ENCODE measurements at places on chromosomes 4 and X.
A peak's percentile ranks its signal among the peaks of the same experiment; 100 is the strongest.

DNA sequence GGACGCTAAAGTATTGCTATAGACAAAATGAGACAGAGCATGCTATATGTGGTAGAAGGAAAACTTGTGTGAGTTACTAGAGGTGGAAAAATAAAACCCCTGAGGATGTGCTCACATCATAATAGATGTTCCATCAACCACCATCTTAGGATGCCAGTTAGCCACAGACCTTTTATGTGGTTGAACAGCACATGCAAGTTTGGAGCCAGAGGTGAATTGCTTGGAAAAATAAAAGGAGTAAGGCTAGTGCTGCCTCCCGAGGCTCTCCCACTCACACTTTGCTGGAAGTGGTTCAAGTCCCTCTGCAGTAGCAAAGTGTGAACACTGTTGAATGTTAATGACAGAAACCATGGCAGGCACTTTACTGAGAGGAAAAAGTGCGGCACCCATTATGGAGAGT lies 39.4 kb upstream of the PPARGC1A start:
- DNase-seq = no peak

DNA sequence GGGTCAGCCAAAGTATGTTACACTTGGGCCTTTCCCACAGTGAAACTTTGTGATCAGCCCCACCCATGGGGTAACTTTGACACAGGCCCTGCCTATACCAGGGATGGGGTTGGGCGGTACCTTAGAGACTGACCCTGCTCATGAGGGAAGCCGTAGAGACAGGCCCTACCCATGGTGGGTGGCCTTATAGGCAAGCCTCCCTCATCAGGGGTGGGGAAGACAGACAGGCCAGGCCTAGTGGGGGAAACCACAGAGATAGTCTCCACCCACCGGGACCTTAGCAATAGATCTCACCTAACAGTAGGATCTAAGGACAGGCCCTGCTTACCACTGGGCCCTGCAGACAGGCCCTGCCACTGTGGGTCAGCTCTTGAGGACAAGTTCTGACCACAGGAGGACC lies 6.8 kb downstream of the PLP2 start:
- no peak for DNase-seq

DNA sequence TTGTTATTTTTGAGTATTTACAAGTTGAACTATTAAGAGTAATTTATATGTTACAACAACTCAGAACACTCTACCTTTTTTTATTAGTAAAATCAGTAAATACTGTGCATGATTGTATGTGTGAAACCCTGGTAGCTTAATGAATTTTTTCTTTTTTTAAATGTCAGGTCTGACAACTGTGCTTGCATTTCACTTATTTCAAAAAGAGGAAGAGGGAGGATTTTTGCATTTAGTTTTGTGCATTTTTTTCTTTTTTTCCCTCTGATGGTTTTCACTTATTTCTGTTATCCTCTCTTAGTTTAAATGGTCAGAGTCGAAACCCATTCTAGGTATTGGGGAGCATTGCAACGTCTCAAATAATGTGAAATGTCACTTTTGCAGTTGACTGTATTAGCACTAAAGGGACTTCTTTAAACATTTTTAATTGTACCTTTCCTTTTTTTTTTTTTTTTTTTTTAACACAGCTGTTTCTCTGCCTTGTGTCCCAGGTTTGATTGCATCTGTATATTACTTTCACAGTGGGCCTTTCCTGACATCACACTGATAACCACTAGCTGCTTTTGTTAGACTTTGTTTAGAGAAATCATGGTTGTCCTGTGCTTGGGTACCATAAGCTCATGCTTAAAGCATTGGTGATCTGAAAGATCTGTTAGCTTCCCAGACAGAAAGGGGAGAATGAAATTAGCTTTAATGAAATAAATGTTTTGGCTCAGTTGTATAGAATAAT lies 28.5 kb downstream of the MOB1B start:
- no peak for DNase-seq

DNA sequence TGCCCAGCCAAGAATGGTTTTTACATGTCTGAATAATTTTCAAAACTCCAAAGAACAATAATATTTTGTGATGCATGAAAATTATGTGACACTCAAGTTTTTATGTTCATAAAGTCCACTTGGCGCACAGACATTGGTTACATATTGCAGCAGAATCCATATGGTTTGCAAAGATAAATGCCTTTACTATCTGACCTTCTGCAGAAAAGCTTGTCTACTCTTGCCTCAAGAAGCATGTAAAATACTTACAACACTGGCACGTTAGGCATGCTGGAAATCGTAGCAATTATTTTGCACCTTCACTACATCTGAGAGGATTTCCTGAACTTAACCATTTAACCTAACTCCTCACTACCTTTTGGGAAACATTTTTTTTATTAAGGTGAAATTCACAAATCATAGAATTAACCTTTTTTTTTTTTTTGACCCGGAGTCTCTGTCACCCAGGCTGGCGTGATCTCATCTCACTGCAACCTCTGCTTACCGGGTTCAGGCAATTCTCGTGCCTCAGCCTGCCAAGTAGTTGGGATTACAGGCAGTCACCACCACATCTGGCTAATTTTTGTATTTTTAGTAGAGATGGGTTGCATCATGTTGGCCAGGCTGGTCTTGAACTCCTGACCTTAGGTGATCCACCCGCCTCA lies 3.5 kb upstream of the XG start:
- no peak for DNase-seq

- no peak for DNase-seq
Measured at GRCh38 chrX:1564750-1565683, 26.4 kb upstream of the AKAP17A start.

- no peak for DNase-seq
Measured at GRCh38 chr4:160235285-160235684, 1132.4 kb downstream of the RAPGEF2 start.

- no peak for DNase-seq
Measured at GRCh38 chr4:143623896-143624295, 76.6 kb downstream of the FREM3 start.

GRCh38 chr4:2180410-2180809 lies 61.5 kb downstream of the HAUS3 start:
- no peak for DNase-seq

- DNase-seq = no peak
Measured at GRCh38 chr4:10167201-10167600, 50.6 kb upstream of the WDR1 start.

- peak; percentile 41 for DNase-seq
Measured at GRCh38 chr4:22389240-22389870, 126.5 kb downstream of the ADGRA3 start.

- no peak for DNase-seq
Measured at GRCh38 chr4:10589321-10589720, 95.2 kb downstream of the CLNK start.

GRCh38 chr4:86963697-86964096 lies 28.9 kb downstream of the AFF1 start:
- no peak for DNase-seq

DNA sequence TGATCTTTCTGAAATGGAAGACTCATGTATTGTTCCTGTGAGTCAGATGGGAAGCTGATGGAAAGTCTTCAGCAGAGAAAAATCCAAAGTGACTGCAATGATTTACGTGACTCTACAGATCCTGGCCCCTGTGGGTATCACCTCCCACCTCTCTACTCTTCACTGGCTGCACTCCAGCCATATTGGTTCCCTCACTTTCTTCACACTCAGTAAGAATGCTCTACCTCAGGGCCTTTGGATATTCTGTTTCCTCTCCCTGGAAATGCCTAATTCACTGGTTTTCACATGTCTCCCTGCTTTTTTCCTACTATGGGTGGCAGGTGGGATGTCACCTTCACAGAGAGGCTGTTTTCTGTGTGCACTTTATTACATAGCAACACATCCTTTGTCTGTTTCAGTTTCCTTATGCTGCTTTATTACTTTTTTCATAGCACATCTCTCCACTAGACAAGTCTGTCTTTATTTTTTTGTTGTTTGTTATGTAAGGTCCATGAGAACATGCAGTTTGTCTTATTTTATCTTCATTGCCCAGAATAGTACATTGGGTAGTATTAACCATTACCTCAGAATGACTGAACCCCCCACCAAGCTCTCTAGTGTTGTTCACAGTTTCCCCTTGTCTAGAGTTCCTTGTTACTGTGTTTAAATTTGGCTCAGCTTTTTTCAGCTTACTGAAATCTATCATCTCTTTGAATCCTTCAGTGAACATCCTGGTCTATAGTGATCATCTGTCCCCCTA lies 57.6 kb upstream of the CLNK start:
- no peak for DNase-seq

GRCh38 chr4:185165605-185166063 lies 22.6 kb downstream of the SLC25A4 start:
- no peak for DNase-seq

GRCh38 chrX:56278692-56279091 lies 46.5 kb downstream of the KLF8 start:
- no peak for DNase-seq

- no peak for DNase-seq
Measured at GRCh38 chr4:24611575-24611974, 27.2 kb upstream of the DHX15 start.

DNA sequence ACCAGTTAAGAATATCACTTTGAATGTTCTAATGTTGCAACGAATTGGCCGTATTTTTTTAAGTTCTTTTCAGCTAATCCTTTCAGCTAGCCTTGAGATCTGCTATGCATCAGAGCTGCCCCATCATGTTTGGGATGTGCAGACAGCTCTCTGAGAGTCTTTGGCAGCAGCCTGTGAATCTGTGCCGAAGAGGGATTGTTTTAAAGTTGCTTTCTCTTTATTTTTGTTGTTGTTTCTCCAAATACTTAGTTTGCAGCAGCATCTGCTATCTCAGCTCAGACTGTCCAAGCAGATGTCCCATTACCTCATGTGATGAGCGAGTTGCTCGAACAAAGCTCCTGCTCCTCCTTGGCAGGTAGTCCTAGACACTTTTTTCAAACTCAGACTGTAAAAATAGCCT lies 1002.5 kb upstream of the INTU start:
- DNase-seq = no peak

DNA sequence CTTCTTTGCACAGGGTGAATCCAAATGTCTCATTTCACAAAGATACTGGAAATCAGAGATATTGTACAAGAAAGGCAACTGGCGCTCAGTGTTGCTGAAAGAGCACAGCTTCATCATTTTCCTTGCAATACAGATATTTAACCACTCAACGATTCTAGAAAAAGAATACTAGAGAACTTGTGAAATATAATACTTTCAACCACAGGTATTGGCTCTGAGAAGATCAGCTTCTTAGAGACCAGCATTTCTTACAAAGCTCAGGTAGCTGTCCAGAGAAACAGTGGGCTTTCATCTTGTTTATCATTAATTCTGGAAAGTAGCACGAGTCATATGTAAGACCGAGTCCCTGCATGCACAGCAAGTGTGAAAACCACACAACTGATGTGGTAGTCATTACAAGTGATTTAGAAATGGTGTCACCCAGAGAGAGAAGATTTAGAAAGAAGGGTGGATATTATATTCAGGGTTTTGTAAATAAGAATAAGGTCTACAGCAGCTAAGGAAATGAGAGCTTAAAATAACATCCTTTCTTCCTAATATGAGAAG lies 7.8 kb upstream of the PPARGC1A start:
- DNase-seq = no peak

- DNase-seq = no peak
Measured at GRCh38 chrX:96835660-96836289, 47.9 kb upstream of the RPA4 start.

- no peak for DNase-seq
Measured at GRCh38 chrX:43479850-43480249, 176.2 kb upstream of the MAOA start.

DNA sequence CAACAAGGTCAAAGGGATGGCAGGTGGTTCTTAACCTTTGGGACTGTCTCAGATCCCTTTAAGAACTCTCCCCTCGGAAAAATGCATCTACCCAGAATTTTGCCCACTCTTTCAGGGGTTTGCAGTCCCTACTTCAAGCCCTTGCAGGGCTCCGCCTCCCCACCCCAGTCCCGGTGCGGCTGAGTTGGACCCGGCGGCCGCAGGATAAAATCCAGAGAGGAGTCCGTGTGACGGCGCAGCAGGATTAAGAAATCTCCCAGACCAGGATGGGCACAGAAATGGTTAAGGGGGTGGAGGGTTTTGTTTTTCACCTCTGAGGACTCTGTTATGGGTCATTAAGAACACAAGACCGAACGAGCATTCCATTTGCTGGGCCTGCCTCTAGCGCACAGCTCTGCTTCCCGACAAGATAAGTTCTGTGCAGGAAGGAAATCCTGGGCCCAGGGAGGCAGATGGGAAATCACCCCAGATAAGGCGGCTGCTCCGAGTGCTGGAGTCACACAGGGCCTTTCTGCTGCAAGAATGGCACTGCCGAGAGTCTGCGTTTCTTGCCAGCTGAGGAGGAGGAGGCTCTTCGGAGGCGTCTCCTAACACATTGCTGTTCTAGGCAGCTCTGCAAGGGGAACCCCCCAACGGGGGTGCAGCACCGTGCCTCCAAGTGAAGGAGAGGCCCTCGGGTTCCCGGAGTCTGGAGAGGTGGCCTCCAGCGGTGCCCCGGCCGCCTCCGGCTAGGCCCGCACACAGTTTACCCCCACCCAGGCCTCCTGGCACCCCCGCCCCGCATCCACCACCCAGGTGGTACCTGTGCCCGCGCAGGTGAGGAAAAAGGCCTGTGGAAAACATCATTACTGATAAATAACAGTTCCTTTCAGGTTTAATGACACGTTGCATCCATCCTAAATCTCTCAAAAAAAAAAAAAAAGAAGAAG lies 277.6 kb downstream of the BCOR start:
- DNase-seq = no peak

- DNase-seq = no peak
Measured at GRCh38 chr4:44017422-44017739, 431.2 kb downstream of the KCTD8 start.

GRCh38 chr4:47651231-47651630 lies 166.2 kb downstream of the ATP10D start:
- DNase-seq = no peak

DNA sequence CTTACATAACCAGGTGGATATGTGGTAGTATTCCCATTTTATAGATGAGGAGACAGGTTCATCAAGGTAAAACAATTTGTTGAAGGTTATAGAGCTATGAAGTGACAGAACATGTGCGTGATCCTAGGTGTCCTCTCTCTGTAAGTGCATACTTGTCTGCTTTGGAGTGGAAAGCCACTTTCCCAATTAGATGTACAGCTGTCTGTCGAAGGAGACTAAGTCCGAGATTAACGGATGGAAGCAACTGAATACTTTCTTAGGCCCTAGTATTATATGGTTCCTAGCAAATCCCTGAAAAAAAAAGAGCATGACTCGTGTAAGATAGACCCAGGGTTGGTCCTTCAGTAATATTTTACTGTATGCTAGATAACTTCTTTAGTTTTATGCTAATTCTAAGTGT lies 19.7 kb downstream of the TMEM131L start:
- no peak for DNase-seq

DNA sequence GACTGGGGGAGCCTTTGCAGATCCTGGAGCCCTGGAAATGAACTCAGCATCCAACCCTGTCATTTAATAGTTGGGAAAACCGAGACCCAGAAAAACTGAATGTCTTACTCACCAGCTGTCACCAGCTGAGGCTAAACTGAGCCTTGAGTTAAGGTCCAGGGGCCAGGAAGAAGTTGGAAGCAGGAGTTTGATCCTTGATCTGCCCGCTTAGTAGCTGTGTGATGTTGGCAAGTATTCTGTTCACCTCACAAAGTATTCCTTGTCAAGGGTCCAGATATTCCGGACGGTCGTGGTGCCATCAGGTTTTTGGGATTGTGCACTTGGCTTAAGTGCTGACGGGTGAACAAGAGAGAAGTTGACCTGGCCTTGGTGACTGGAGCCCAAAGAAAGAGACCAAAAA lies 30.7 kb upstream of the PROM1 start:
- no peak for DNase-seq
